CD4-positive, alpha-beta T cell treated with Interleukin-17A for 4 hours (primary cell): ENCODE measurements at places on chromosomes 11 and 22.

DNA sequence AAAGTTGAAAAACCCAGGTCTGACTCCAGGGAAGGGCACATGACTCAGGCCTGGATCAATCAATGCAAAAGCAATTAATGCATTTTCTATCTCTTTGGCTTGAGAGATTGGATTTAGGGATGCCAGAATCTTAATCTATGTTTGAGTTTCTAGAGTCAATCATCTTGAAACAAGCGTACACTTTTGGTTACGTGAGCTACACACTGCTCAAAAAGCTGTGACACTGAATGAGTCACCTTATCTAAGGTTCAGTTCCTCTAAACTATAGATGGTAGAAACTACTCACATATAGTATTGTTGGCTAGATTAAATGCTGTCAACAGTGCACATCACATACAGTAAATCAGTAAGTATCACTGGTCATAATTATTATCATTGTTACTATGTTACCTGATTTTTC is 24.2 kb downstream of the MRE11 start:
- DNase-seq, result no peak

DNA sequence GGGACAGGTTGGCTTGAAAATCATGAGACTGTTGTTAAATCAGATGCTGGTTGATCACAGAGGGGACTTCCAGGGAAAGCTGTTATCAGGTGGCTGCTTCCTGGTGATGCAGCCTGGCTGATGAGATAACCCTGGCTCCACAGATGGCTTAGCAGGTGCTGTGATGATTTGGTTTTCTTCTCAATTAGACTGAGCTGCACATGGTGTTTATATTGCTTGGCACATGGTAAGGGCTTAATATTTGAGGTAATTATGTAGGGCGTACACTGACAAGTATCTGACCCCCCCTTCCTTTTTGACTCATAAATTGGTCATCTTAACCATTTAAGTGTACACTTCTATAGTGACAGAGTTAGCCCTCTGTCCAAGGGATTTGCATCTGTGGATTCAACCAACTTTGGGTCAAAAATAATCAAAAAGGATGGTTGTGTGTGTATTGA is 7.0 kb downstream of the RPS3 start:
- DNase-seq, result no peak

GRCh38 chr22:24744638-24745037 is 29.9 kb downstream of the PIWIL3 start:
- no peak for DNase-seq

DNA sequence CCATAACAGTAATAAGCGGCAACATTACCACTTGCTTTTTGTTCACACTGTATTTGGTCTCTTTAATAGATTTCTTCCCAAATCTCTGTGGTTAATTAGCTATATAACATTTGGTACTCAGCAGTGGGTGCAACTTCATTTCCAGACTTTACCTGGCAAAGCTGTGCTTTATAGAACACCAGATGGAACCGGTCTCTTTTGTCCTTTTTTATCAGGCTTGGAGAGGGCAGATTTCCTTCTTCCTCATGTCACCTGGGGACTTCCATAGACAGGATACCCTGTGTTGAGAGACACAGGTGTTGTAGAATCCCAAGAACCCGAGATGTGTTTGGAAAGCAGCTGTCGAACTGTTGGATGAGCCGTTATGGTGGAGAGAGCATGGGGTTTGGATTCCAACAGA is 393.7 kb downstream of the NTM start:
- no peak for DNase-seq

DNA sequence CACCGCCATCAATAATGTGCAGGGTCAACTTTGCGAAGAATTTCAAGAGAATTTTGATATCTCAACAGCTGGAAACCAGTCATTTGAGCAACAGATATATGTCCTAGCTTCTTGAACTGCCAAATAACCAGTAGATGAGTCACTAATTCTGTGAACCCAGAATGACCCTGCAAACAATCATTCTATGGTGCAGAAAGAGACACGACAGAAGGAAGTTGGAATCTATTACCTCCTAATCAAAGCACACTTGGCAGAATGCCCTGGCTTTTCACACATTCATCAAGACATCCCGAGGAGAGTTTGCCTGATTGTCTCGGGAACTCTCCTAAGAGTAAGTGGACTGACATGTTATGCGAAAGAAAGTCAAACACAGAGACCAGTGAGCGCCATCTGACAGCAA is 621.1 kb downstream of the OPCML start:
- DNase-seq, result no peak

DNA sequence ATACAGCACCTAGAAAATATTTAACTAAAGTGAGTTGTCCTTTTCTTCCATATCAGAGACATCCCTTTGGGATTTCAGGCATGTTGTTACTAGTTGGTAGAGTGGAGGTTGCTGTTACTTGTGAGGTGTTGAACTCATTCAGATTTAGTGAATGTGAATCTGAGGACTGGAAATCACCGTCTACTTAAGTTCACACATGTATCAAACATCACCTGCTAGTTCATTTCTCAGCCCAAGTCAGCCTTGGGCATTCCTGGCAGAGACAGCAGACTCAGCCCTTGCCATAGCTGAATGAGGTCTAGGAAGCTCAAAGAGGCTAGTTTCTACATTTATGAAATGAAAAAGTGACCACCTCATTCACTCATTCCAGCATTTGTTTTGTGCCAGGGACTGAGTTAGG is 9.7 kb downstream of the KDELR3 start:
- no peak for DNase-seq

DNA sequence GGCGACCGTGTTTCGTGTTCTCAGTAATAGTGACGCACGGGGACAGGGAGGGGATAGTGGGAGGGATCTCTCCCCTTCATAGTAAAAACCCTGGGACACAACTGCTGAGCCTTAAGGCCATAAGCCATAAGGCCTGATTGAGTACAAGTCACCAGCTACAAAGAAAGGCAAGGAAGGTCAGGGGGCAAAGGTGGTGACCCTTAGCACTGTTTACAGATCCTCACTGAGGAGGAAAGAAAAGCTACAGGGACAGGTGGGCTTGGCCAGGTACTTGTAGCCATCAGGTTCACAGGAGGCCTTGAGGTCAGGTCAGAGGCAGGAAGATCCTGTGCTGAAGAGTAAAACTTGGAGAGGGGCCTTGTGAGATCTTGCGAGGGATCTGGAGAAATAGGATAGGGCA is 15.1 kb upstream of the AMPD3 start:
- DNase-seq, result no peak

DNA sequence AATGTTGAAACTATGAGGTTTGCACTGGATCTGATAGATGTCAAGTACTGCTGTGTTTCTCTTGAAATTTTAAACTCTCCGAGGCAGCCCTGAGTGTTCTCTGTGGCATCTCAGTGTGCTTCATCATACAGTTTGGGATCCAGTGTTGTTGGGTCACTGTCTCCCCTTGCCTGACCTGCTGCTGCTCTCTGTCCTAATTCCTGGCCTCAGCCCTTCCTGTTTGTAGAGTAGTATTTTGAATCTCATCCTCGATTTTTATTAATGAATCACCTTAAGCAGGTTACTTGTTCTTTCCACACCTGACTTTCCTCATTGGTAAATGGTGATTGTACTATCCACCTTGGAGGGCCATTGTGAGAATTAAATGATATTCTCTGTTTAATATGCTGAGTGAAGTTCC is 70.7 kb upstream of the PAX6 start:
- DNase-seq, result no peak

DNA sequence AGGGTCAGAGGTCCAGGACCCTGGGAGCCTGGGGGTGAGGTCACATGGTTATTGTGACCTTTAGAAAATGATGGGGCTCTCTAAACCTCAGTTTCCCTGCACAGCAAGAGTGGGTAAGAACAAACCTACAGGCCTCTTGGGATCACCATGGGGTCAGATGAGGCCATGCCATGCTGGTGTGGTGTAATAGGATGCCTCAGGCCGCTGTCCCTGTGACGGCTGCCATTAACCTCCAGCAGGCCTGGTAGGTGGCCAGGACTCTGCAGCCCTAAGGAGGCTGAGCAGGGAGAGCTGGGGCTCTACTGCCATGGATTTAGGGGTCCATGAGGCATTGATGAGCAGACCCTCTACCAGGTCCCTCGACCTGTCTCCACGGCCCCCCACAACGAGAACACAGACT is 265.5 kb downstream of the CTTN start:
- no peak for DNase-seq

- DNase-seq, result no peak
Observed at GRCh38 chr11:119316016-119316728, 758 bp downstream of the MCAM start.

DNA sequence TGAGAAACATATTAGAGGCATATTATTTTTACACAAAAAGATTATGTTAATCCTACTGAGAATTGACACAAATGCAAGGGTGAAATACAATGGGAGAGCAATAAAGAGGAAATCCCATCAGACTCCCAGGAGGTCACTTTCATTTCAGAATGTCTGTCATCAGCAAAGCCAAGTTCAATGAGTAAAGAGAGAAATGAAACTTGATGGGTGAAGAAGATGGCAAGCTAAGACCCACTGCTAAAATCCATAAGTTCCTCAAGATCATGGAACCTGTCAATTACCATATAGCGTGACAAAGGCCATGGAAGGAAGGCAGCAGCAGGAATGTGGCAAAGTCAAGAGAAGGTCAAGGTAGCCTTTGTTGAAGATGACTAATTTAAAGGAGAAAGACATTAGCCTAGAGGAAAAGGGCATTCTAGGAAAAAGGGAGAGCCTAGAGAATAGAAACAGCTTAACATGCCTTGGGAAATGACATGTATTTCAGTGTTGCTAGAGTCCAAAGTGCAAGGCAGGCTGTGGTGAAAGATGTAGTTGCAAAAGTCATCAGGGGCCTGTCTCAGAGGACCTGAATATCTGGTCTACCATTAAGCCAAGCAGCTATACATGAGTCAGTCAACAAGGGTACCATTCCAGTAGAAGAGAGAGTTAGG is 43.1 kb downstream of the FAM168A start:
- DNase-seq, result no peak
